T-helper 17 cell (primary cell): ENCODE measurements at places on chromosomes 5 and 9. TPM values are rescaled to one million over a fixed set of nuclear protein-coding genes. Genes with fewer than 3 reads are reported as not detected.
A peak's percentile ranks its signal among the peaks of the same experiment; 100 is the strongest.

GRCh38 chr9:124795881-124796431 lies 19.0 kb downstream of the OLFML2A start:
- no peak for DNase-seq

DNA sequence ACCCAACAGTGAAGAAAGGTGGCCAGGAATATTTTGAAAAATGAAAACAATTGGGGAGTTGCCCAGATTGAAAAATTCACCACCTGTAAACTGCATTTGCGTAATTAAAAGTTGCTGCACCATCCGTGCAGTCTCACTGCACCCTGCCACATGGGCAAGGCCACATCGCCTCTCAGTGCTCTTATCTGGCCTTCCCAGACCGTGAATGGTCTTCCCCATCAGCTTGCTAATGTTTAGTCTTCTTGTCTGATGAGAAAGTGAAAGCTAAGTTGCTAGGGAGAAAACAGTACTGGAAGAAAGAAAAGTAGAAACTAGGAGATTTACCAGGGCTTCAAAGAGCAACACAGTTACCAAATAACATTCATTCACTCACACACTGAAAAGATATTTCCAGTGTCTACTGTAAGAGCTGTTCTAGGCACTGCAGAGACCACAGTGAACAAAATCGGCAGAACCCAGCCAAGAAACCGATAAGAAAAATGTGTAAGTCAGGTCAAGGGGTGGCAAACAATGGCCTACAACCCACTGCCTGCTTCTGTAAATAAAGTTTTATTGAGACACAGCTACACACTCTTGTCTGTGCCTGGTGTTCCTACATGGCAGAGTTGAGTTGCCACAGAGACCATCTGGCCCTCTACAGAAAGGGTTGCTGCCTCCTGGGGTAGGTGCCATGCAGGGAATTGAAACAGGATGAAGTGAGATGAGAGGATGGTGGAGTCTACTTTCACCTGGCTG lies 51.2 kb upstream of the CTSL start:
- DNase-seq: no peak

- no peak for DNase-seq
Observed at GRCh38 chr9:117796681-117797080, 92.5 kb downstream of the TLR4 start.

DNA sequence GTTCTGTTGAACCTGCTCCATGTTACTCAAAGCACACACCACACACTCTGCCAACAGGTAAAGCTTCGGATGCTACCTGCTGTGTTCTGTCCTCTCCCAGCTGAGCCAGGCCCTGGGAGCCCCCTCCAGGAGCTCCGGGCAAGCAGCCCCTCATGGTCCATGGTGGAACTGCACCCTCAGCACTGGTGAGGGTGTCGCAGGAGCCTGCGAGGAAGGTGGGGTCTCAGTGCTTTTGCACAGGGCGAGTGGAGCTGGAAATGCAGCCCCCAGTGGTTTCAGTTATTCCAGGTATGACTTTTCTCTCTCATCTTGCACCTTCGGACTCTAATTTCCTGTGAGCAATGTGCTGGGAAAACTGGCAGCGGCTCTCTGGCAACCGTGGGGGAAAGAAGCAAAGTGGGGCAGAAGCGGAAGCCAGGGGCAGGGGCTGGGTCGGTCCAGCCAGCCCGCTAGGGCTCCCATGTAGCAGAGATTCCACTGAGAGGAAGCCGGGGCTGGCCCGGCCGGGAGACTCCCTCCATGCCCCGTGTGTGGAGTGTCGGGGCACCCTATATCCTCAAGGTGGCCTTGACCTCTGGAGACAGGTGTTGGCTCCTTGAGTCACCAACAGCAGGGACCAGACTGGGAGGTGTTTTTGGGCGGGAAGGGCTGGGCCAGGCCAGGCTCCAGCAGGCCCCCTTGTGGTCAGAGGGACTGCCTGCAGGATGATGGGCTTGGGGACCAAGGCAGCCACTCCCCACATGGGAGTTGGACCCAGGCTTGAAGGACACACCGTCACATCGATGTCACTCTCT lies 75.6 kb upstream of the PRSS3 start:
- peak; percentile 13 for DNase-seq

DNA sequence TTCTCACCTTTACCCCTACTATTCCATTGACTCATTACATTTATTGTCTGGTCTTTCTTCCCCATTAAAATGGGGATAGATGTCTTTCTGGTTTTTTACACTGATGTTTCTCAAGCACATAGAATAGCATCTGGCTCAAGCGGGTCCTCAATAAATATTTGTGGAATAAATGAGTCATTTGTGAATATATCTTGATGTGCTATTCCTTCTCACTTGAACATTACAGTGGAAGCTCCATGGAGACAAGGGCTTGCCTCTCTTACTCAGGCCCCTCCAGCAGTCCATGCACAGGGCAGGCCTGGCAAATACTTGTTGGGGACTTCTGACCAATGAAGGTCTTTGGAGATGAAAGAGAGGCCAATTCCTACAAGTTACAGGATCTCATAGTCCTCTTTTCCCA lies 151.7 kb upstream of the TAS2R1 start:
- DNase-seq: no peak

PDE6A gene
- total RNA-seq: not detected

- no peak for DNase-seq
Observed at GRCh38 chr9:93182572-93182971, 1.4 kb upstream of the WNK2 start.

DNA sequence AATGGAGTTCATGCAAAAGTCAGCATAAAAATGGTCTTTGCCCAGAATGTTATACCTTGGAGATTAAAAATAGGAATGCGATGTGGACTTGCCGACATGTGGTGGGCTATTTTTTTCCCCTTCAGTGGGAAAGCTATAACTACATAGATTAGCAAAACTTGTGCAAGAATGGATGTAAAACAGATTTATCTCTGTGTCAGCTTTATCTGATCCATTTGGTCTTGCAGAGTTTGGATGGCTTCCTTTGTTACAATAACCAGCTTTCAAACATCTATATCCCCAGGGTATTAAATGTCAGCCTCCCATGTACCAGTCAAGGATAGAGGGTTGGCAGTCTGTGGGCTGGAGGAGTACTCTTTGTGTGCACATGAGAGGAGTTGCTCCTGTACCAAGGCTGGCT lies 284.9 kb downstream of the TMEM38B start:
- DNase-seq: no peak

DNA sequence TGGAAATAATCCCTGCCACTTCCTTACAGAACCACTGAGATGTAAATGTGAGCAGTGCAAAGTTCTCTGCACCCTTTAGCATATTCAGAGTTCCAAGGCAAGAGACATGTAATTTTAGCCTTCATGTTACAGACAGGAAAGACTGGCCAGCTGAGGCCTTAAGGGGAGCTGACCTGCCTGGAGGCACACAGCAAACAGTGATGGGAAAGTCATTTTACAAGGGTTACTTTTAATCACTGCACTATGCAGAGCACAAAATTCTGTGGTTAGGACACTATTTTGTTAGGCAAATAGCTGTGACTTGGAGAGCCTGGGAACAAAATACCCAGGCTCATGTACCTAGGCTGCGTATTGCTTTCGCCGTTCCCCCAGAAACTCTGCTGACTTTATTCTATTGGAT lies 30.2 kb upstream of the TNIP1 start:
- DNase-seq: no peak

GRCh38 chr5:44942524-44943001 lies 133.8 kb downstream of the MRPS30 start:
- DNase-seq: no peak

FANCG gene
- 18.8 TPM for total RNA-seq

FOXD4 gene
- not detected for total RNA-seq

- no peak for DNase-seq
Observed at GRCh38 chr5:26388976-26389375, 649.4 kb downstream of the CDH9 start.

DNA sequence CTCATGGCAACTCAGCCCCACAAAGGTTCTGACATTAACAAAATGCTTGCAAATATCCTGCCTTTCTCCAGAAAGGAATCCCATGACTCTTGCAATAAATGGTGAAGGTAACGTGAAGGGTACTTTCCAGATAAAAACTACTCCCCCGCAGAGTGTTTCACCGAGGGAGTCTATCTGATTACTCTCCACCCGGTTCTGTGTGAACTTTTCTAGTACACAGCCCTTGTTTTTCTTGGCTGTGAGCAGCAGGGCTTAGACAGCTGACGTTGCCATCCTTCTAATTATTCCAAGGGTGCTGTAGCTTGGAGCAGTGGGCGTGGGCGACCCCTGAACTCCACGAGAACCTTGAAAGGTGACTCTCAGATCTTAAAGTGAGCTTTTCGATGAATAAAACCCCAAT lies 276.0 kb upstream of the IRX4 start:
- no peak for DNase-seq

PCDHGA2 gene
- not detected for total RNA-seq

SLC22A4 gene
- total RNA-seq: not detected

DNA sequence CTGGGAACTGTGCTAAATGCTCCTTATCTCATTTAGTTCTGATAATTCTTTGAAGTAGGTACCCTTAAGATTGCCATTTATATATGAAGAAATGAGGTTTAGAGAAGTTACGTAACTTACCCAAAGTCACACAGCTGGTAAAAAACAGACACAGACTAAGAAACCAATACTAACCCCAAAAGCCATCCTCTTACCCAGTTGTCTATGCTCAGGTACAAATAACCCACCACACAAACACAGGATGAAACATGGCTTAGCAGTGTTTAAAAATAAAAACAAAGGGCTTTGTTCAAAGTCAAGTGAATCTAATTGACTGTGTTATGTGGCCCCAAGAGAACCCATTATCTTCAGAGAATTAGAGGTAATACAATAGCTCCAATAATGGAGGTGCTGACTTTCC lies 37.0 kb upstream of the IL7R start:
- DNase-seq: no peak

G3BP1 gene
- total RNA-seq: 115 TPM
